ENCODE measurements at places on chromosomes 12 and 14.

- DNase-seq = no peak
Observed at GRCh38 chr14:55845963-55846825, 266.2 kb downstream of the KTN1 start.

- DNase-seq = no peak
Observed at GRCh38 chr12:96774496-96775256, 132.4 kb upstream of the NEDD1 start.

DNA sequence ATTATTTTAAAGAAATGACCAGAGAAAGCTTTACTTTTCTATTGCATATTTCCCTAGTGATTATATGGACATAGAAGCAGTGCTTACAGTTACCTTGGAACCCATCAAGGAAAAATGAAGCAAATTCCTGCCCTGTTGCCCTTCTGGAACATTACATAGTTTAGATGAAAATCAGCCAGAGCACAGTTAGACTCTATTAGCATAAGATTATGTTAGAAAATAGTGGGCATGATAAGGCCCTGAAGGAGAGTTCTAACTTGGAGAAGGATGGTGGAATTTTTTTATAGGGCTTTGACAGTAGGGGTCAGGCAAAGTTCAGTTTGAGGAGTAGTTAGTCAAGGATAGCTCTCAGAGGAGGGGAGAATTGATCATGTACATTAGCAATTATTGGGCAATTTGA is 74.3 kb downstream of the FUT8 start:
- no peak for DNase-seq

DNA sequence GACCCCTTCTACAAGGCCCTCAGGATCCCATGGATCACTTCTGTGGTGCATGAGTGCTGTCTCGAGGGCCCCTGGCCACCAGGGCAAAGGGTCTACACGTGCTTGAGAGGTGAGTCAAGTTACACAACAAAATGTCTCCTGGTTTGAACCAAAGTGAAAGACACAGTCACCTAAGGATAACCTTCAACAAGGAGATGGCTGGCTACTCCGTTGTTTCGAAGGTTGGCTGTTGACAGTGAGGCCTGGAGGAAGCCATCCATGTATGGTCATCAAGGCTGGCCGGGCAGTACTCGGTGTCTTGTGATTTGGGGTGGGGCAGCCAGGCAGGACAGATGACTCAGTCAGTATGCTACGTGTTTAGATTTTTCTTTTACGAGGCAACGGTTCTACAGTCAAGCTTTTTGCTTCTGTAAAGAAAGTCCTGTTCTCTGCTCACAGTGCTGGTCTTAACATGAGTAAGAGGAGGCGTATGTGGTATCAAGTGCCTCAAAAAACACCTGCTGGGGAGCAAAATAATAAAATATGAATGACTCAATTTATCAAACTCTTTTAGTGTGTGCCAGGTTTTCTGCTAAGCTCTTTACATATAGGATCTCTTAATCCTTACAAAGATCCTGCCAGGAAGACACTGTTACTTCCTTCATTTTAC is 18.0 kb upstream of the NT5DC3 start:
- peak; percentile 32 for DNase-seq

DNA sequence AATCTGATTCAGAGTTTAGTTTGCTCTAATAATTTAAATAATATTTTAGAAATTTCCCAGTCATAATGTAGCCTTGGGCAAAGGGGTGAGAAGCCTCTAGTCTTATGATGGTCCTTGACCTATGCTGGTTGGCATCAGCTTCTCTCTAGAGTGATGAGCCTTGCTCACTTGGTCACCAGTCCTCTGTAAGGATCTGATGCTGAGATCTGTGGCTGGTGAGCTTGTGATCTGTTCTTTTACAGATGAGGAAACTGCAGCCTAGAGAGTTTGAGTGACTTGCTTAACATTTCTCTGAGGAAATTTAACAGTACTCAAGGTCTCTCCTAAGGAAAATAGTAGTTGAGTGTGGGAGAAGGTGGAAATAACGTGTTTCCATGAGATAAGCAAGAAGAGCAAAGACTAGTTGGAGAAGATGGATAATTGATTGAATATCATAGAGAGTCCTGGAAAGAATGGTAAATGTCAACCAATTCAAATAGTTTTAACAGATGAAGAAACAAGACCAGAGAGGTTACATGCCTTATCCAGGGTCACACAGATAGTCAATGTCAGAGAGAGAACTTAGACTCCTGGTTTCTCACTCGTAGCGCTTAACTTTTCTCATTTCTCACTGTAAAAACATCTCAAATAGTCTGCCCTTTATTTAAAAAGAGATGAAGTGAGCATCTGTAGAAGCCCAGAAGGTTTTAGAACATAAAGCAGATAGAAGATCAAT is 89.7 kb upstream of the ETV6 start:
- no peak for DNase-seq

GRCh38 chr14:76918256-76918781 is 92.1 kb downstream of the LRRC74A start:
- DNase-seq = peak; percentile 66

- no peak for DNase-seq
Observed at GRCh38 chr12:52227606-52228166, 5.4 kb upstream of the KRT7 start.

GRCh38 chr12:113302886-113303640 is 31.8 kb downstream of the SLC8B1 start:
- no peak for DNase-seq

GRCh38 chr12:49541140-49541861 is 2.5 kb downstream of the KCNH3 start:
- DNase-seq = no peak

GRCh38 chr14:102694530-102695166 is 82.6 kb upstream of the TRAF3 start:
- peak; percentile 80 for DNase-seq

DNA sequence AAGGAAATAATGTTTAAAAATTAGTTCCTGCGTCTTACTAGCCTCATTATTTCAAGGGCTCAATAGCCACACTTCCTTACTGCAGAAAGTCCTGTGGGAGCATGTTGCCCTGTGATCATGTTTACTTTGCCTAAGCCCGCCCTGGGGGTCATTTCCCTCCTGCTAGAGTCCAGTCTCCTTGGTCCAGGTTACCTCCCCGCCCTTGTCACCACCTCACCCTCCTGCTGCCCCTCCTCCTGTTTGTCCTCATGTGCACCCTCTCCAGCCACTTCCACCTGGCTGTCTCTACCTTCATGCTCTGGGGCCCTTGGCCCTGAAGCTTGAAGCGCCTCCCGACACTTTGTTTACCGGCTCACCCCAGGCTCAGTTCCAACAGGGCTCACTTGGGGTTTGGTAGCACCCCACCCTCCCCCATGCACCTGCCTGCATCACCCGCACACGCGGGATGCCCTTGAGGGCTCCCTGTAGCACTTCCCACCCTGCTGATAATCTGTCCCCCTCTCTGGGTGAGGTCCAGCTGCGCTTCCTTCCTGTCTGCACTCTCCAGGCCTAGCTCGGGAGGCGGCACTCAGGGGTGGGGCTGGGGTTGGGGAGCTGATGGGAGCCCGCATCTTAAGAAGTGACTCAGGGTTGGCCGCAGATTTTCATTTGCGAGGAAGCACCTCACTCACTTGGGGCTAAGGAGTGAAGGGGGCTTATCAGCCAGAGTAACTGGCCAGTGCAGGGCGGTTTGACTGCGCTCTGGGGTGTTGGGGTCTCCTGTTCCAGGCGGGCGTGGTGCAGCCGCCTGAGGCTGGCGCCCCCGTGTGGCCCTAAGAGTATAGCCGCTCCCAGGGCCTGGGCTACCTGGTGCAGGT is 40.1 kb downstream of the SMIM41 start:
- DNase-seq = peak; percentile 98

DNA sequence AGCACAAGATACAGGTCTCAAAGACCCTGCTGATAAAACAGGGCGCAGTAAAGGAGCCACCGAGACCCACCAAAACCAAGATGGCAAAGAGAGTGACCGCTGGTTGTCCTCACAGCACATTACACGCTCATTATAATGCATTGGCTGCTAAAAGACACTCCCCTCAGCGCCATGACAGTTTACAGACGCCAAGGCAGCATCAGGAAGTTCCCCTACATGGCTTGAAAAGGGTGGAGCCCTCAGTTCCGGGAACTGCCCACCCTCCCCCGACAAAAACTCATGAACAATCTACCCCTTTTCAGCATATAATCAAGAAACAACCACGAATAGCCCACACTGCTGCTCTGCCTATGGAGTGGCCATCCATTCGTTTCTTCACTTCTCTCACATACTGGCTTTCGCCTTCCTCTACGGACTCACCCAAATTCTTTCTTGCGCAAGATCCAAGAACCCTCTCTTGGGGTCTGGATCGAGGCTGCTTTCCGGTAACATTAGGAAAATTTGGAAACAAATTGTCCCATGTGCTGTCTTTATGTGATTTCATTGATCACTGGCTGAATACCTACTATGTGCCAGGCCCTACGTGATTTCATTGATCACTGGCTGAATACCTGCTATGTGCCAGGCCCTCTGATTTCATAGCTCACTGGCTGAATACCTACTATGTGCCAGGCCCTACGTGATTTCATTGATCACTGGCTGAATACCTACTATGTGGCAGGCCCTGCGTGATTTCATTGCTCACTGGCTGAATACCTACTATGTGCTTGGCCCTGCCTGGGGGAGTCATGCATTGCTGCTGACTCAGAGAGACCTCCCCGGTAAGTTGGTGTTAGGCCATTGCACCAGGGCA is 126.4 kb downstream of the PIWIL1 start:
- DNase-seq = peak; percentile 26

GRCh38 chr14:92920001-92920400 is 2.9 kb upstream of the CHGA start:
- no peak for DNase-seq

GRCh38 chr12:124736115-124737039 is 127.3 kb downstream of the SCARB1 start:
- DNase-seq = no peak

- DNase-seq = peak; percentile 45
Observed at GRCh38 chr12:60035835-60036234, 440.0 kb downstream of the SLC16A7 start.

GRCh38 chr12:11812241-11812585 is 162.7 kb downstream of the ETV6 start:
- DNase-seq = no peak

DNA sequence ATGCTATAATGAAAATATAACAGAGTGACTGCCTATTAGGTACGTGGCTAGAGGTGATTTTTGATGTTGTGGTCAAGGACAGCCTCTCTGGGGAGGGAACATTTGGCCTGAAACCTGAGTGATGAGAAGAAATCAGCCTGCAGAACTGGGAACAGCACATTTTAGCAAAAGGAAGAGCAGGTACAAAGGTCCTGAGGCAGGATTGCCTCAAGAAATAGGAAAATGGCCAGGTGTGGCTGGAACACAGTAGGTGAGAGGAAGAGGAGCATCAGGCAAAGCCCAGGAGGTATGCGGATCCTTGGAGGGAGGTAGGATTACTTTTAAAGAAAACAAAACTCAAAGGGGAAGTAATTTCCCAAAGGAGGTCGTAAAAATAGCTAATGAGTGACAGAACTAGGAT is 582.9 kb downstream of the MED13L start:
- DNase-seq = no peak

- DNase-seq = no peak
Observed at GRCh38 chr14:50007123-50007903, 109.1 kb downstream of the VCPKMT start.

DNA sequence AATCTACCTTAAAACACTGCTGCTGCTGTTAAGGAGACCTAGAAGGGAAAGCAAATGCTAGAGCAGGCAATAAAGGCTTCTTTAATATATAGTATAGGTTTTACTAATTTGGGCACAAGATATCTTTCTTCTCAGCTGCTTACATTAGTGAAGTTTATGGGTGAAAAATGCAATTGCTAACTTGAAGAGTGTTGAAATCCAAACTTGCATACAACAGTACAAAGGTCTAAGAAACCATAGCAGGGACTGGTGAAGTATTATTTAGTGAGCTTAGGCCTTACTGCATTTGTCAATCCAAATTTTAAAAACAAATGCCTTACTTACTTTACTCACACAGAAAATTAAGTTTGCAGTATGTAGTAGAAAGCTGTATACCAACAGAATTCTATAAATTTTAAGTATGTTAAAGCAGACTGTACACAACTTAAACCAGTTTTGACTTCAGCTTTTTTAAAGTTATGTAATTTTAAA is 1.4 kb upstream of the AP4S1 start:
- DNase-seq = no peak

DNA sequence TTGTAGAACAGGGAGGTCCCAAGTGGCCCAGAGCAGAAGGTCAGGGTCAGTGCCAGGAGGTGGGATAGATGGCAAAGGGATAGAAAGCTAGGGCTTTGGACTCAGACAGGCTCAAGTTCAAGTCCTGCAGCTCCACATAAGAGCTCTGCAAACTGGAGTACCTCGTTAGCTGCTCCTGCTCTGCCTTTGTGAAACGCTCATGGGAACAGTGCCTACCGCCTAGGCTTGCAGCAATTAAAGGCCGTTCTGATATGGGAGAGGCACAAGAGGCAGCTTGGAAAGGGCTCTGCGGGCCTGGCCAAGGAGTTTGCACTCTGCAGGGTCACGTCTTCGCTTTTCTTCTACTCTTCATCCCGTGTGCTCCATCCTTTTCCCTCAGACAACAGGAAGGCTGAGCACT is 54.1 kb downstream of the MAP1LC3B2 start:
- DNase-seq = no peak

DNA sequence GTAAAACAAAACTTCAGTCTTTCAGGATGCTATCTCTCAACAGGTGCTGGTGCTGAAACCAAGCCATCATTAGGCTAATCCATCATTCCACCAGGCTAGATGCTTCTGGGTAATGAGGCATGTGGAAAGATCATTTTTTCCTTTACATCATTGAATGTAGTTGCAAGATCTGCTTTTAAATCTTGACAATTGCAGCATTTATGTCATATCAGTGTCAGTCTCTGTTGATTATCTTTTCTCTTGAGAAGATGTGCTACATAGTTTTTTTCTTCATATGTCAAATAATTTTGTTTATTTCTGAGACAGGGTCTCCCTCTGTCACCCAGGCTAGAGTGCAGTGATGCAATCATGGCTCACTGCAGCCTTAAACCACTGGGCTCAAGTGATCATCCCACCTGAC is 16.2 kb upstream of the EXD2 start:
- no peak for DNase-seq

- no peak for DNase-seq
Observed at GRCh38 chr14:94377866-94378470, 10.4 kb downstream of the SERPINA1 start.

- DNase-seq = no peak
Observed at GRCh38 chr12:45587012-45587411, 142.5 kb upstream of the ARID2 start.

DNA sequence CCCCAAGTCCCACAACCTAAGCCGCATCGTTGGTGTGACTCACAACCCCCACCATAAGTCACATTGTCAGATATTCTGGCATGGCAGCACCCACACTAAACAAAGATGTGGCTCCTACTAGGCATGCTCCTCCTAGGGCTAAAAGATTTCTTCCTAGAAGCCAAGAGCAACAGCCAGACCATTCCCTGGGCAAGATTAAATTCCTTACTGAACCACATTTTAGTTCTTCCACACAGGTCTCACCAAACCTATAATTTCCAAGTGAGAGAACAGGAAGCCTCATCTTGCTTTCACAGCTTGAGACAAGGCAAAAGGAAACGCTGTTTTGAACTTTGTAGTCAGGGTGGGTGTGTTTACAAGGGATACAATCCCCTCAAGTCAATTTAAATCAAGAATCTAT is 632.8 kb downstream of the DIO2 start:
- no peak for DNase-seq

- DNase-seq = no peak
Observed at GRCh38 chr12:5437182-5437583, 5.3 kb downstream of the NTF3 start.
